NCI-H510A (cell line): ENCODE measurements at places on chromosomes 3 and 15.

DNA sequence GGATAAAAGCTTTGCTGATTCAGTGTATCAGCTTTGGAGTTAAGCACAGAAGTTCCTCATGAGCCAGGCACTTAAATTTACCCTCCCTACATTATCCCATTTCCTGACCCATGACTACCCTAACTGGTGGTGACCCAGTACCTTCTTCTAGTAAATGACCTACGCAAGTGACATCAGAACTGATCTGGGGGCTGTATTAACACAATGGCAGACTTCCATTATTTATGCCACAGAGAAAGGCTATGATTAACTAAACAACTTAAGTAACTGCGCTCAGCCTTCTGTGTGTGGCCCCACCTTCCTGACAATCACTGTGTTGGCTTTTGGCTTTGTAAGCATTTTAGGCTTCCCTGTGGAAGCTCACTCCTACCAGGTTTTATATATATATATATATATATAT is 1.9 kb downstream of the MB21D2 start:
- DNase-seq, result no peak

GRCh38 chr15:32667321-32667720 is 25.8 kb downstream of the SCG5 start:
- no peak for DNase-seq

DNA sequence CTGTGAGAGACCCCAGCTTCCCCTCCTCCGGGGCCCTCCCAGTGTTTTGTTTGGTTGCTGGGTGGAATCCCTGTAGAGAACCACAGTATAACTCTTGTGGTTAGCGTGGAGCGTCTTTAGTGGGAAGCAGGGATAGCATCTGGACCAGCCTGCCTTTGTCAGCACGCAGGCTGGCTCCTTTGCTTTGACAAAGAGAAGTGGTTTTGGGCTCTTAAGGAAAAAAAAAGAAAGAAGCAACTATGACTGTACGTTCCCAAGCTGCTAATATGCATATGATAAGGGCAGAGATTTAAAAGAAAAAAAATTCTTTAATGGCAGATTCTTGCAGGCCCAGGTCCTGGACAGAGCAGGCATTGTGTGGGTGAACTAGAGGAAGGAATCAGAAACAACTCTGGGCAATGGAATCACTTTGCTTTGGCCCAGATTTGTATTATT is 340.8 kb upstream of the CTDSPL start:
- no peak for DNase-seq

DNA sequence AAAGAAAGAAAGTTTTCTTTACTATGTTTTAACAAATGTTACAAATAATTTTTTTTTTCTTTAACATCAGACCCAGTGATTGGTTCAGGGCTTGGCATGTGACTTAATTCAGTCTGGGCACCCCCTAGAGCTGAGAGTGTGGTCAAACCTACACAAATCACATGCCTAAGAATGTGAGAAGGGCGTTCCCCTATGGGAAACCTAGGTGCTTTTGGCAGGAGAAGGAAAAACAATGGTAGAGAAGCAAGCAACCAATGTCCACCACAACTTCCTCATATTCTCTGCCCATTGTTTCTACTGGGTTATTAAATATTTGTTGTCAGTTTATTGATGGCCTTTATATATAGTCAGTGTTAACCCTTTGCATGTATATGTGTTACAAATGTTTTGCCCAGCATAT is 21.4 kb upstream of the PIAS1 start:
- DNase-seq, result no peak

DNA sequence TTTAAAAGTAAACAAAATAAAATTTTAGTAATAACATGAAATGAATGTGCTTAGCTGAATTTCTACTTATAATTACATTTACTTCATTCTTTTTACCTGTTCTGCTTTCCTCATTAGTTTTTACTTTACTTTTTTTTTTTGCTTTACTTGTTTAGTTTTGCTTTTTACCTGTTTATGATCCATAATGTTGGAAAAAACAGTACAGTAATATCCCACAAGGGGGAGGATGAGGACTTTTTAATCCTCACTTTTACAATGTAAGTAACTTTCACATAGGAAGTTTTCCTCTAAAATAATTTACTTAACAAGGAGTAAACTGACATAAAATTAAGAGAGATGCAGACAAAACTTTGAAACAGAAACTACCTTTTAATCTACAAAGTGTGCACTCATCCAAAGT is 268.7 kb downstream of the TBC1D5 start:
- no peak for DNase-seq

DNA sequence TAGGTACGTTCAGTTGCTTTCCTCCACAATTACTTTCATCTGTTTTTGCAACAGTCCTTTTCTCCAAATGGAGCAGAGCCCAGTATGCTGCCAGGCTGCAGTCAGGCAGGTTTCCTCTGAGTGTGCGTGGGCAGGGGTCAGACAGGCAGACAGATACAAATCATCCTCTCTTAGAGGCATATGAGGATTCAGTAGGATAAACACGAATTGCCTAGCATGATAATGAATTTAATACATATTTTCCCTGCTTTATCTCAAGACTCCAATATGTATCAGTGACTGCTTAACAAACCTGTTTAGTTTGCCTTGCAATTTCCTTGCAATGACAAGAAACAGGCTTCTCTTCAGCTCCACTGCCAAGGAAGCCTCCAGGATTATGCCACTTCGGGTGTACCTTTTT is 140.7 kb upstream of the NR2E3 start:
- DNase-seq, result no peak

- DNase-seq, result no peak
Observed at GRCh38 chr15:54307252-54307902, 329.1 kb downstream of the UNC13C start.

GRCh38 chr15:41333026-41333562 is 413 bp downstream of the NUSAP1 start:
- DNase-seq, result peak; percentile 40

- no peak for DNase-seq
Observed at GRCh38 chr15:60460931-60461330, 18.0 kb downstream of the ICE2 start.

DNA sequence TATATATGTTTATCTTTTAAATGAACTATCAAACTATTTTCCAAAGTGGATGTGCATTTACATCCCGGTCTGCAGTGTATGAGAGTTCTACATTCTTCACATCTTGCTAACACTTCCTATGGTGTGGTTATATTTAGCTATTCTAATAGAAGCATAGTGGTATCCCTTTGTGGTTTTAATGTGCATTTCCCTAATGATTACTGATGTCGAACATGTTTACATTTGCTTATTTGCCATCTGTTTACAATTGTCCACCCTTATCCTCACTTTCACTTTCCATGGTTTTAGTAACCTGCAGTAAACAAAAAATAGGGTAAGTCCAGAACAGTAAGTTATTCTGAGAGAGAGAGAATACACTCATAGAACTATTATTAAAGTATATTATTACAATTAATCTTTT is 360.5 kb upstream of the NAALADL2 start:
- DNase-seq, result no peak

GRCh38 chr3:9216736-9217135 is 32.7 kb downstream of the SRGAP3 start:
- DNase-seq, result no peak

DNA sequence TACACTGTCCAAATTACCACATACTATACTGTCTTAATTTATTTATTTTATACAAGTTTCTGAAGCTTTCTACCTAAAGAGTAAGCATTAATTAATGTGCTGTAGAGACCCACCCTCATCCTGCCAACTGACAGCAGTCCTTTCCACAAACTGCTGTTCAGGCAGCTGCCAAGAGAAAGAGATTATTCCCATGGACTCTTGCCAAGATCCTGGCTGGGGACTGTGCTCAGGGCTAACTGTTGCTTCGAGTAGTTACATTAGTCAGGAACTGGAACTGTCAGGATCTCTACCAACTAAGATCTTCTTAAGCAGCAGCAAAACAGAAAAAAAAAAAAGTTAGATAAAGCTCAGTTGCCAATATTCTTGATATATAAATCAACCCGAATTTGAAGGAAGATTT is 398.8 kb downstream of the MECOM start:
- DNase-seq, result no peak

DNA sequence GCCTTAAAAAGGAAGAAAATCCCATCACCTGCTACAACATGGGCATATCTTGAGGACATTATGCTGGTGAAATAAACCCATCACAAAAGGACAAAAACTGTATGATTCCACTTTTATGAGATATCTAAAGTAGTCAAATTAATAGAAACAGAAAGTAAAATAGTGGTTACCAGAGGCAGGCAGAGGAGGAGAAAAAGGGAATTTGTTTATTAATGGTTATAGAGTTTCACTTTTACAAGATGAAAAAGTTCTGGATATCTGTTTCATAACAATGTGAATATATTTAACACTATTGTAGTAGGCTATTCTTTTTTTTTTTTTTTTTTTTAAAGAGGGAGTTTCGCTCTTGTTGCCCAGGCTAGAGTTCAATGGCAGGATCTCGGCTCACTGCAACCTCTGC is 40.4 kb downstream of the DPH3 start:
- no peak for DNase-seq

DNA sequence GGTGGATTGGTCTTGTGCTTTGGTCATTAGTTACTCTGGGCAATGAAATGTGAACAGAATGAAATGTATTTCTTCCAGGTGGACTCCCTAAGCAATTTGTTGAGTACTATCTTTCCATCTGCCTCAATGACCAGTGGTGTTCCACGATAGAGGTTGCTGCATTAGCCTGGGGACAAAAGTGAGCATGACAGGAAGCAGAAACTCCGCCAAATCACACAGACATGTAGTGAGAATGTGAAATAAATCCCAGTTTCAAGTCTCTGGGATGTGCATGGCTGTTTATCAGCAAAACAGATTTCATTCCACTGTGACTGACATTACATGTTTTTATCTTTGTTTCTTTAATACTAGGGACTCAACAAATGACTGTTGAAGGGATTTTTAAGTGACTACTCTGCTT is 63.3 kb upstream of the DCBLD2 start:
- DNase-seq, result no peak
